ENCODE measurements at places on chromosomes 11 and 22.

DNA sequence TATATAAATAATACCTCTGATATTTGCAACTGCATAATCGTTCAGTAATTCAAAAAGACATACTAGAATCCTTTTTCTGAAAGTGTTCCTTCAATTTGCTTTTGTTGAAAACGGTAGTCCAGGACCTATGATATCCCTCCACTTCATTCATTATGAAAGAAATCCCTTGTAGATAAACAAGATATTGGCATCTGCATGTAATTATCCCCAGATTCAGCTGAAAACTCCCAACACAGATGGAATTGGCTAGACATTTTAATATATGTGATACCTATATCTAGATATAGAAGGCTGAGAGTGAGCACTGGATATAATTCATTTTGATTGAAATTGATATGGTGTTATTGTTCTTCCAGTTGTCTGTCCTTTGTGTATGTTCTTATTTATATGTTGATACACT is 109.4 kb downstream of the MSANTD4 start:
- H3K27me3 ChIP-seq = no peaks in the 10 kb centered on the region
- no peak overlapping the region for H3K4me3 ChIP-seq
- no peak overlapping the region for H3K27ac ChIP-seq

DNA sequence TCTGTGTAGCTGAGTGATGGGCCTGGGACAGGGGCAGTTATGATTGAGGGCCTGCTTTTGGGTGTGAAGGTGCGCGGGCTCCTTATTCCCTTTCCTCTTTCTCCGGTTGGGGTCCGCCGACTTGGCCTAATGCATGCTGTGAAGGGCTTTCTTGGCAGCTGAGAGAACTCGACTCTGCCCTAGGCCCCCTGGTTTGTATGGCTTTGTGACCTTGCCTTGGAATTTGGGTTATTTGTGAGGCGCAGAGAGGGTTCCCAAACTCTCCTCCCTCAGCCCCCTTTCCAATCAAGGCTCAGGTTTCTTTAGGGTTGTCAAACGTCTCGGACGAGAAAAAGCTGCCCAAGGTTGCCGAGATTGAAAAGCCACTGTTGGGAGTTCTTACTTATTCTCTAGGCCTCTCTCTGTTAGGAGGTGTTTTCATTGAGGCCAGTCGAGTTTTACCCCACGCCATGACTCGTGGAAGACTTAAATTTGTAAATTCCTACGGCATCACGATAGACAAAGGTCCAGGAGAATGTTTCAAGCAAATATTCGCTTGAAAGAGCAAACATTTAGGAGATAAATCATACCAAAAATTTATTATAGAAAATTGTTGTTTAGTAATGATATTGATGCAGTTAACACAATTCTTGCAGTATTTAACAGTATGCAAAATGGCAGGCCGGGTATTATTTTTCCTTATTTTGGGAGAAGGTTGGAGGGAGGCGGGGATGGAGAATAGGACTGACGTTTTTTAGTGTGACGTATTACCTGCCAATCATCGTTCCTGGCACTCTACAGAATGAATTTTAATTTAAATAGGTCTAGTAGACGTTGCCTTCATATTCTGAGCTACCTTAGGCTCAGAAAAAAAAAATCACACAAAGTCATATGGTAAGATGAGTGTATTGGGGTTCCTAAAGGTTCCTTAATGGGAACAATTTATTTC is 689 bp downstream of the PDHX start:
- peaks cover 49% of the 10 kb centered on the region for H3K4me1 ChIP-seq

- peaks cover 52% of the 10 kb centered on the region for H3K27me3 ChIP-seq
- no peaks in the 10 kb centered on the region for H3K36me3 ChIP-seq
- peaks cover 19% of the 10 kb centered on the region for H3K4me1 ChIP-seq
- H3K4me3 ChIP-seq = no peak overlapping the region
- H3K27ac ChIP-seq = no peak overlapping the region
These were observed 1.7 kb upstream of the LRRC74B start for GRCh38 chr22:21043860-21044535.

GRCh38 chr11:9008011-9008550 is 4.3 kb upstream of the NRIP3 start:
- peaks cover 43% of the 10 kb centered on the region for H3K27me3 ChIP-seq
- no peak for DNase-seq
- no peak overlapping the region for H3K4me3 ChIP-seq
- no peak overlapping the region for H3K27ac ChIP-seq
- peaks cover 6% of the 10 kb centered on the region for H3K4me1 ChIP-seq

DNA sequence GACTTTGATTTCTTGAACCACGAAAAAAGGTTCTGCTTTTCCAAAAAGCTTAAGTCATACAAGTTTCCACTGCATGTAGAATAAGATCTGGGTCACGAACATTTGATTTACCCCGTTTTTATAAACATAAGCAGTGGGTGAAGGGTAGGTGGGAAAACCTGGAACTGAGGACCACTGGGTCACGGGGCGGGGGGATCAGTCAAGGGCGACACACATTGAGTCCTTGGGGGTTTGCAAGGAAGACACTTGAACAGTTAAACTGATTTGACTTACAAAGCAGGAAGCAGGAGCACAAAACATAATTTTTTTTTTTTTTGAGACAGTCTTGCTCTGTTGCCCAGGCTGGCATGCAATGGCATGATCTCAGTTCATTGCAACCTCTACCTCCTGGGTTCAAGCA is 10.9 kb downstream of the FADS3 start:
- H3K4me1 ChIP-seq = peaks cover 45% of the 10 kb centered on the region
- peaks cover 29% of the 10 kb centered on the region for H3K36me3 ChIP-seq
- peak overlapping the region; percentile 67 for H3K4me3 ChIP-seq

DNA sequence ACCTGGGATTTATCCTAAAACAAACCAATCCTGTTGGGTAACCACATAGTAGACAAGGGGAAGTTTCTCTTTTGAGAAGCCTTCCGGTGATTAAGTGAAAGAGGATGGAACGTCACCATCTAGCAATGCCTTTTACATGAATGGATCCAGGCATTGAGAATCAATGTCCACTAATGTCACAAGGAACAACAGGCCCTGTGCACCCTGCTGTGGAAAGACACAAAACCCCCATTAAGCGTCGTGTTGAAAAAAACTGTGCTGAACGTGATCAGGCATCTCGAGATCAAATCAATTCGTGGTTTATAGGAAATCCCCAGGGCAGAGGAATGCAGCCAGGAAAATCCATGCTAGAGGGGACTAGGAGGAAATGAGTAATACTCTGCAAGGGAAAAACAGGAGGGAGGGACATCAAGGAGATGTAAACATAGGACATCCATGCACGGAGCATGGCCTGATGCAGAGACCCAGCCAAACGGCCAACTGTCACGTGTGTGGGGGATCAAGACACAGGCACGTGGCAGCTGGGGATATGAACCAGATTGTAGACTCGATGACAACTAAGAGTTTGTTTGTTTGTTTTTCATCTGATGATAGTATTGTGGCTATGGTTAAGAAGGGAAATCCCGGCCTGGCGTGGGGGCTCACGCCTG is 38.6 kb upstream of the CARS1 start:
- no peaks in the 10 kb centered on the region for H3K36me3 ChIP-seq
- H3K27ac ChIP-seq = no peak overlapping the region
- no peak for DNase-seq
- H3K4me1 ChIP-seq = peaks cover 4% of the 10 kb centered on the region

DNA sequence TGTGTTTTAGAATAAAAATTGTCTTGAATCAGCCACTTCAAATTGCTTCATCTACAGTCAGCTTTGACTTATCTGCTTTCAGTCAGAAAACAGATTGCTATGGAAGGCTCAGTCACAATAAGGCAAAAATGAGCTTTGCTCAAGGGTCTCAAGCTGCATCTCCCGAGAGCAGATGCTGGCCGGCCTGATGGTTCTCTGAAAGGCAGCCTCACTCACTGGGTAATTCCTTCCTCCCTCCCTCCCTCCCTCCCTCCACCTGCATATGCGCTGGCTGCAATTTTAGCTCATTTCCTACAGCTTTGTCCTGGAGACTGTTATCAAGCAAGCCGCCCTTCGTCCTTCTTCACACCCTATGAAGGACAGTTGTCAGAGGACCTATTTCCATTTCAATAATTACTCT is 1.6 kb upstream of the IZUMO1R start:
- no peaks in the 10 kb centered on the region for H3K4me1 ChIP-seq
- H3K27ac ChIP-seq = no peak overlapping the region
- DNase-seq = no peak

DNA sequence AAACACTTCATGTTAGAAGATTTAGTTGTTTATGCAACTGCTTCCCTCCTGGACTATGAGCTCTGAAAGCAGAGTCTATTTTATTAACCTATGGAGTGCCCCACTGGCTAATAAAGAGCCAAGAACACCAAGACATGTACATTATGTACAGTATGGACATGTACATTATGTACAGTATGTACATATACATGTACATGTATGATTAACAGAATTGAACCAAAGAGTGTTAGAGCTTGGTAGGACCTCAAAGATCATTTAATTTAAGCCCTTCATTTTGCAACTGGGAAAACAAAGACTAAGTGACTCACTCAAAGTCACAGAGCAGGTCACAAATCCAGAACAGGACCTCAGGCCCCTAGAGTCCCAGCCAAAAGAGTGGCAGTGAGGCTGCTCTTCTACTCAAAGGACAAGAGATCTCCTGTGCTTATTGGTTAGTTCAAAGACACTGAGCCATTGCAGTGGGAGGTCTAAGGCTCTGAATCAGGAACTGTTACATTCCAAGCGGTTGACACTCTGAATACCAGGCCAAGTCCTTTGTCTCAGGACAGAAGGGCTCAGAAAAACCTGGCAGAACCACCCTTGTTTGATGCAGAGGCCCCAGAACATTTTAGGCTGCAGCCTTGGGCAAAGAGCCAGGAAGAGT is 103.8 kb downstream of the FAM168A start:
- peaks cover 18% of the 10 kb centered on the region for H3K36me3 ChIP-seq
- peaks cover 12% of the 10 kb centered on the region for H3K4me1 ChIP-seq
- H3K27ac ChIP-seq = no peak overlapping the region

- peaks cover 31% of the 10 kb centered on the region for H3K27me3 ChIP-seq
- no peak overlapping the region for H3K27ac ChIP-seq
- peak overlapping the region; percentile 82 for H3K4me3 ChIP-seq
- no peak for DNase-seq
These were observed 583 bp downstream of the PDGFD start for GRCh38 chr11:104163100-104164027.

DNA sequence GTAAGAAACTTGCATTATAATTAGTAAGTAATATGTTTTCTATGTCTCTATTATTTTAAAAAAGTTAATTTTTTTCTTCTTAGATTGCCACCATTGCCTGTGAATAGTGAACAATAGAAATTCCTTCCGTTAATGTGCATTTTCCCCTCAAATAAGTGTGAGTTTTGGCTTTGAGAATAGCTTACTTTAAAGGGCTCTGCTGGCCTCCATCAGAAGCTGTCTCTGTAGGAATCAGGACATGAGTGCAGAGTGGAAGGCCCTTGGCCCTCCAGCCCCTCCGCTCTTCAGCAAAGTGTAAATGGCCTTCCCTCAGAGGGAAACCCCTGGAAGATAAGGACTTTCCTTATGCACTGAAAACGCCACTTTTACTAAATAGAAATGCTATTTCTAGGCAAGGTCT is 24.1 kb upstream of the ADORA2A start:
- H3K4me1 ChIP-seq = peaks cover 38% of the 10 kb centered on the region
- H3K4me3 ChIP-seq = no peak overlapping the region
- H3K27me3 ChIP-seq = no peaks in the 10 kb centered on the region
- H3K27ac ChIP-seq = no peak overlapping the region

DNA sequence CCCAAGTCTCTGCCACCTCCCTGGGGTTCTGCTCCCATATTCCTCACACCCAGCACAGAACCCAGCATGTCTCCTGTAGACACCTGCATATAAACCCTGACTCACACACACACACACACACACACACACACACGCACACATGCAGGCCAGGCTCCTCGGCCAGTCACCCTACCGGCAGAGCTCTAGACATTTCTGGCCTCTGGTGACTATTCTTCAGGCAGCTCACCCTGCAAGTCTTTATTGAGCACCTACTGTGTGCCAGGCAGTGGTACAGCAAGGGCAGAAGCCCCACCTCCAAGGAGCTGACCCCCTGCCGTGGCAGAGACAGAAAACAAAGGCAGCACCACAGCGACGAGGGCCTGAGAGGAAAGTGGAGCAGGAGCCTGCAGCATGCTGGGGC is 50.3 kb downstream of the CDKN1C start:
- no peak for DNase-seq
- H3K4me1 ChIP-seq = no peaks in the 10 kb centered on the region
- peaks cover 8% of the 10 kb centered on the region for H3K27me3 ChIP-seq
- no peak overlapping the region for H3K27ac ChIP-seq
- no peaks in the 10 kb centered on the region for H3K36me3 ChIP-seq

DNA sequence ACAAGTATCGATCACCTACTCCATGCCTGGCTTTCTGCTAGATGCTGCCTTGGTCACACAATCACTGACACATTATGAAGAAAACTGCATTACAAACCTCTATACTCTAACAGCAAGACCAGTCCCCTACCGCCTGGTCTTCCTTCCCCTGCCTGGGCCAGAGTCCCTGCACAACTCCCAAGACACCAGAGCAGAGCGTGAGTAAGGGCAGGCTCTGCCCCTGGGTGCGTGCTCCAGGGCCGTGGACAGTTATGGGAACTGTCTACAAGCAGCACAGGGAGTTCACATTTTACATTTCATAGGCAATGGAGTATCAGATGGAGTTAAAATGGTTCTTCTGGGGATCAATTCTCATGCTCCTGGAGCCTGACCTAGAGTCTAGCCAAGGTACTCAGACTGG is 6.5 kb downstream of the FZD4 start:
- H3K36me3 ChIP-seq = no peaks in the 10 kb centered on the region
- H3K4me3 ChIP-seq = no peak overlapping the region
- H3K27ac ChIP-seq = no peak overlapping the region

DNA sequence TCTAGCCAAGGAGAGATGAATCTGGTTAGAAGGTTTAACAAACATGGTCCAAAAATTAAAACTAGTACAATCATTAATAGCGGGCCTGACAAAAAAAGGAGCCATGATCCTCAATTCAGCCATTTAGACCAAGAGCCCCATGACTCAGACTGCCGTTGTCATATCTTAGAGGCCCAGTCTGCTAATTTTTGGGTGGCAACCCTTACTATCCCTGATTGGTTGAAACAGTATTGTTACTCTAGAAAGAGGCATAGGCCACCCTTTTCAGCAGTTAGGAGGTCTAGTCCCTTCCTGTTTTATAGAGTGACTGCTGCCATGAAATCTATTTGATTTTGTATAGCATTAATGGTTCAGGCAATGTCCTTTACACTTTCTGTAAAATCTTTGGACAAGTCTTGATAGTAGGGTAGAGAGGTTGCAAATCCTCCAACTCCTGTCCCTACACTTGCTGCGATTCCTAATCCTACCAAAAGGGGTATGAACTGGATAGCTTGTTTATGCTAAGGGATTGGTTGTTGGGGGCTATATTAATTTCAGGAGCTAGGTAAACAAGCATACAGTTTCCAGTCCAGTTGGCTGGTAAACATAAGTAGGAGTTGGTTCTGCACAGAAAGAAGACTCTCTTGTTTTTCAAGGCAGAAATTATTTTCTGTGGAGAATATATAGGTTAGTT is 1056.3 kb upstream of the CNTN5 start:
- no peaks in the 10 kb centered on the region for H3K4me1 ChIP-seq
- DNase-seq = no peak
- H3K27me3 ChIP-seq = no peaks in the 10 kb centered on the region
- no peak overlapping the region for H3K4me3 ChIP-seq
- no peaks in the 10 kb centered on the region for H3K36me3 ChIP-seq

- DNase-seq = no peak
- peaks cover 35% of the 10 kb centered on the region for H3K36me3 ChIP-seq
- H3K27me3 ChIP-seq = no peaks in the 10 kb centered on the region
- no peak overlapping the region for H3K4me3 ChIP-seq
These were observed 33.9 kb downstream of the PPFIBP2 start for GRCh38 chr11:7547687-7548086.

- no peaks in the 10 kb centered on the region for H3K36me3 ChIP-seq
- no peak overlapping the region for H3K27ac ChIP-seq
- no peaks in the 10 kb centered on the region for H3K4me1 ChIP-seq
- H3K27me3 ChIP-seq = peaks cover 11% of the 10 kb centered on the region
- no peak for DNase-seq
These were observed 48.1 kb downstream of the NXPE1 start for GRCh38 chr11:114511538-114511937.
